ENCODE measurements at places on chromosomes 6 and 20.

DNA sequence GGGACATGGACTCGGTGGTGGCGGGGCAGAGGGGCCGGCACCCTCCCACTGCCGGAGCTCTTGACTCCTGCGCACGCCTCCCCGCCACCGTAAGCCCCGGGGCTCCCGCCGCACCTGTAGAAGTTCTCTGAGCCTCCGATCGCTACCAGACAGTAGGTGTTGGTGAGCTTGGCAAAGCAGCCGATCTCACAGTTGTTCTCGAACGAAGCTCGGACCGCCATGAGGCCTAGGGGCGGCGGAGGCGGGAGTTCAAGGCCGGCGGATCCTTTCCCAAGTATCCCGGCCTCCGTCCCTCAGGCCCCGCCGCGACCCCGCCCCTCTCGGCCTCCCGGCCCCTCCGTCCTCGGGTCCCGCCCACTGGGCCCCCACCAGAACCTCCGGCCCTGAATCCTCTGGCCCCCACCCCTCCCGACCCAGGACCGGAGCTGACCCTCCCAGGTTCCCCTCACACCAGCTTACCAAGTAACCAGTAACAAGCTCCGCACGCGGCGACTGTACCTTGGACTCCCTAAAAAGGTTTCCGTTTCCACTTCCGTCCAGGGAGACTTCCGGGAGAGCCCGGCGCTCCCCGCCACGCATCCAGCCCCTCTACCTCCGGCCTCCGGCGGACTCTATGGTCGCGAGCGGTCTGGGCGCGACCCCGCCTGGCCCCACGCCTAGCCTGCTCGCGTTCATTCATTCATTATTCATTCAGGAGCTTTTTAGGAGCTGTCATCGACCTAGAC is at the start of gene EIF6:
TSS of gene EIF6 (minus strand) at position 506 of the 725 bp plus-strand sequence. CDS start at position 221, 285 bp downstream.
- DNase-seq, result peak; percentile 90

DNA sequence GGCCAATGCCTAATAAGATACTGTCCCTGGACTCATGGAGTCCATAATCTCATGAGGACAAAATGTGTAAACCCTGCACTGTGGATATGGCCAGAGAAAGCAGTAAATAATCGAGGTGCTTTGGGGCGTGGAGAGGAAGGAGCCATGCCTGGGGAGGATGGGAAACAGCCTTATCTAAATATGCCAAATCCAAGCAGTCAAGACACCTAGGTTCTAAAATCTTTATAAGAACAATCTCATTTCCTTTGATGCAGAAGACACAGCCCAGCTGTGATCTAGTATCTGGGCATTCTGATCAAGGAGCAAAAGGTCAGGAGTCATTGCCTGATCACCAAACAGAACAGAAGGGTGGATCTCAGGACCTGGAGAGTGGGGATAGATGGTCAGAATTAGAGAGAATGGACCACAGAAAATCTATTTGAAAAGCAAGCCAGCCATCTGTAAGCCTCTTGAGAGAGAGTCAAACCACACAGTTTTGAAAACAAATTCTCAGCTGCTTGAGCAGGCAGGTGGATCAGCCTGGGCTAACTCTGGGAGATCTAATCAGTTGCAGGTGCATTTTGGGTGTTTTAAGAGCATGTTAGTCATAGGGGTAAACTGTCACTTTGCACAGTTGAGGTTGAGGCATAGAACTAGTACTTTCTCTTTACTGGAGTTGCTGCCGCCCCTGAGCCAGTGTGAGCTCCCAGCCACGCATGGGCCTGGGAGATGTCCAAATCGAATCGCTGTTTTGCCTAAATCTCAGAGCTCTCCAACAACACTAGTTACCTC is 130.8 kb upstream of the TNFAIP3 start:
- no peak for DNase-seq

DNA sequence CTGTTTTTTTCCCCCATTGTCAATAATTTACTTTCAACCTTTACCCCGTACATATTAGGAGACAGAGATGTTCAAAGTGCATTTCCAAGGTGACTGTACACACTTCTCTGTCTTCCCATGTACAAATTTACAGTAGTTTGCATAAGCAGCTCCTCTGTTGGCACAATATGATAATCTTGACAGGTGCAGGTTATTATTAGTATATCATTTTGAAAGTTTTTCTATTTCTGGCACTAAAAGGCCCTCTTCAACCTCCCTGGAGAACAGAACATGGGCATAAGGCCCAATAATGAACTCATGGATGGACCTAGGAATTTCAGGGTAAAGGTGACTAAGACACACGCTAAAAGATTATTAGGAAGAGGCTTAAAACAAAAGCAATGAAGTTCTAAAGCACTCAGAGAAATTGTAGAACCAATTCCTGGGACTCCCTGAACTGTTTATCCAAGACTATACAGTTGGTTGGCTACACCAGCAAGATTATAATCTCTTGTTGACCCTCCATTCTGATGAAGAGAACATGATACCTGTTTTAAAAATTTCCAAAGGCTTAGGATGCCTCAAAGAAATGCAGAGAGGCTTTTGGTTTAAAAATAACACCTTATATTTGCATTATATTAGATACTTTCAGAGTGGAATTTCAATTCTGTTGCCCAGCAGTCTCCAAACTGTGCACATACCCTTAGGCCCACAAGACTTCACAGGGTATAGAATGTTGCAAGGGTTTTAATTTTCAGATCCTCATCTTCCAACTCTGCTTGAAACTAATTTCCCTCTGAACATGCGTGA is 1.1 kb downstream of the AIG1 start:
- no peak for DNase-seq

- DNase-seq, result no peak
Observed at GRCh38 chr6:132887204-132887603, 72.8 kb downstream of the RPS12 start.

DNA sequence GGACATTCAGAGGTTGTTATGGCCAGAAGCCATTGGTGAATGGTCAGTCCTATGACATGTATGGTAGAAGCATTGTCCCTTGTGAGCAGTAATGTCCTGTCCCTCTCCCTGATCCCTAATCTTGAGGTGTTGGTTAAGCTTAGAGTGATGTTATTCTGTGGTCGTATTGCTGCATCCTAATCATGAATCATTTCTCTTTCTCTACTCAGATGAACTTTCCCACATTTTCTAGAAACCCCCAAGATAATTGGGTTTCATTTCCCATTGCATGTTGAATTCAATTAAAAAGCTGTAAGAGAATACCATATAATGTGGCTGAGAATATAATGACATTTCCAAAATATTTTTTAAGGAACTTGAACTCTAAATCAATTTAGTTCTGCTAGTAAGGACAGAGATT is 175.1 kb downstream of the PLCB4 start:
- peak; percentile 25 for DNase-seq

DNA sequence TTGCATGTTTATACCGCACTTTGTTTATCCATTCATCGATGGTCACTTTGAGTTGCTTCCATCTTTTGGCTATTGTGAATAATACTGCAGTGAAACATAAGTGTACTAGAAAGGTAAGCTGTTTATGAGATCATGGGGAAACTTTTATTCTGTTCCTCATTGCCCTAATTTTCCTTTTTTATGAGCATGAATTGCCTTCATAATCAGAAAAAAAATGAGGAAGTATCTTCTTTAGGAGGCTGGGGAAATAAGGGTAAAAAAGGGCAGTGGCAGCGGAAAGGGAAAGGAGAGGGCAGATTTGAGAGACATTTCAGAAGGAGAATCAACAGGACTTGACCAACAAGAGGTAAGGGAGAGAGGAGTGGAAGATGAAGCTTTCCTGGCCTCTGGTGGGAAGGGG is 14.3 kb upstream of the SERINC3 start:
- no peak for DNase-seq

- peak; percentile 68 for DNase-seq
Observed at GRCh38 chr20:34185766-34186620, 55.2 kb upstream of the ASIP start.

- DNase-seq, result peak; percentile 0
Observed at GRCh38 chr6:55239099-55239498, 64.8 kb downstream of the HCRTR2 start.

- peak; percentile 67 for DNase-seq
Observed at GRCh38 chr20:13221673-13222318, 722 bp downstream of the ISM1 start.

- DNase-seq, result no peak
Observed at GRCh38 chr6:125639466-125640020, 109.9 kb upstream of the HEY2 start.

- peak; percentile 70 for DNase-seq
Observed at GRCh38 chr20:48035961-48036731, 250.9 kb upstream of the SULF2 start.

DNA sequence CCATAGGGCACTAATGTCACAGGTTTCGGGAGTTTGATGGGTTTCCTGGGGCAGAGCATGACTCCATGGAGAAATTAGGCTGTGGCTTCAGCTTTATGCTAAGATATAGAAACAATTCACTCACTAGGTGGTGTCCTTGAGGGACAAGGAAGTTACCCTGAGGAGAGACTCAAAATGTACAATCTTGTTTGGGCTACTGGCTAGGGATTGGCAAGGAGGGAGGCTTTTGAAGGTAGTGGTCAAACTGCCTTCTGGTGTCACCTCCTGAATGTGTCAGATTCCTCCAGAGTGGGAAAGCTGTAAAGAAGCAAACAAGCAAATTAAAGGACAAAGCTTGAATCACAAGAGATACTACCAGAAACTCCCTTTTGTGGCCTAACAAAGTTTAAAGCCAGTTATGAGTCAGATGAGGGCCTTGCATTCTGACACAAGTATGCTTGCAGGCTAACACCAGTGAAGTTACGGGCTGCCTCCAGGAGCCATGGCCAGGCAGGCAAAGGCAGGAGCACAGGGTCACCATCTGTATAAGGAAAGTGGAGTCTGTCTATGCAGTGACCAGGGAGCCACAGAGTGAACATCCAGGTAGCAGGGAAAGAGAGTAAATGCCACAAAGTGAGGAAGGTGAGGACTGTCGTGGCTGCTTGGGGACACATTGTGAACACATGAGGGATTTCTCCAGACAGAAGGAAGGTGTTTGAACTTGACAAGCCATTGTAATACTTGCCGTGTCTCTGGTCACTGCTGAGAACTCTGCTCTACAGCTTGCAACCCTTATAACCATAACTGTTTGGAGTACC is 107.7 kb upstream of the DTNBP1 start:
- peak; percentile 16 for DNase-seq

DNA sequence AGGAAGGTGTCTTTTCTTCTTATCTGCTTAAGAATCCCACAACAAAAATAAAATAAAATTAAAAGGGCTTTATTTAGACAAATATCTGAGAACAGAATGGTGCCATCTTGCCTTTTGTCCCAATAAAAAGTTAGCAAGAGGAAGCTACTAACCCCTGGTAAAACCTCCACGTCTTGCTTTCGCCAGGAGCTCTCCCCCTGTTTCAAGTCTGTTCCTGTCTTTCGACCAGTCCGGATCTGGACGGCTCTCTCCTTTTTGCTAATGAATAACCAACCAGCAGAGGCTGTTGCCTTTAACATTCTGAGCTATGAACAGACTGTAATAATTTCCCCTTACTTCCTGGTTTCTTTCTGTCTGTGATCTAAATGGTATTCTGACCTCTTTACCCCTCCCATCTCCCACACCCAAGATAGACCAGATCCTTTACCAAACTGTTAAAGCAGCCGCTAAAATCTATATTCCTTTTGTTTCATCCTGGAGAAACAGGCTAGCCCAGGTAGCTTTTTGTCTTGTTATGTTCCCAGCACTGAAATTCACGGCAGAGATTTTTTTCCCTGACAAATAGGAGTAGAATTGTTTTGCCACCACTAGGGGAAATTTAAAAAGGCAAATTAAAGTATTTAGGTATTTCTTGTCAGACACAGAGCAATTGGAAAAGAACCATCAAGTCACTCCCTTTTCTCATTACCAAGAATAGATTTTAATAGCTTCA is at the start of gene FRK:
TSS of gene FRK (minus strand) at position 320 of the 712 bp plus-strand sequence. CDS start 580 bp downstream, outside the sequence.
- DNase-seq, result peak; percentile 18

DNA sequence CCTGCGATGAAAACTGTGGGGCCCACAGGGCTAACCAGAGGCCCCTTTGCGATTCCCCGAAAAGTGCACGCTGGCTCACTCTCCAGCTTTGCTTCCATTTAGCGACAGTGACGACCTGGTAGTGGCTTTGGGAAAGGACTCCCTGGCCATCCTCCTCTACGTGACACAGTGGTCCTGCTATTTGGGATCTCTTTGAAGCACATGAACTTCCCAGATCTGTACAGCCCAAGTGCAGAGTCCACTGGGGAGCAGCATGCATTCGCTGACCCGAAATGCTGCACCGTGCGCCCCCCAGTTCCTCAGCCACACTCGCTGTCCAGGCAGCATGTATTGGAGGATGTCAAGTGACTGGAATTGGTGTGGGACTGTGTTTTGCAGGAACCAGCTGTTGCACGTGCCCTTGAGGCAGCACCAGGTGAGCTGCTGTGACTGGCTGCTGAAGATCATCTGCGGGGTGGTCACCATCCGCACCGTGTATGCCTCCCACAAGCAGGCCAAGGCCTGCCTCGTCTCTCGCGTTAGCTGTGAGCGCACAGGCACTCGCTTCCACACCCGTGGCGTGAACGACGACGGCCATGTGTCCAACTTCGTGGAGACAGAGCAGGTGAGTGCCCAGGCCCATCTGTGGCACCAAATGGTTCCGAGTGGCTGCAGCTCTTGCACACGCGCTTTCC is 51.6 kb downstream of the SYNJ2 start:
- DNase-seq, result no peak

GRCh38 chr6:121205569-121205968 is 128.7 kb downstream of the TBC1D32 start:
- no peak for DNase-seq

- peak; percentile 26 for DNase-seq
Observed at GRCh38 chr6:5457041-5457440, 195.7 kb downstream of the FARS2 start.

DNA sequence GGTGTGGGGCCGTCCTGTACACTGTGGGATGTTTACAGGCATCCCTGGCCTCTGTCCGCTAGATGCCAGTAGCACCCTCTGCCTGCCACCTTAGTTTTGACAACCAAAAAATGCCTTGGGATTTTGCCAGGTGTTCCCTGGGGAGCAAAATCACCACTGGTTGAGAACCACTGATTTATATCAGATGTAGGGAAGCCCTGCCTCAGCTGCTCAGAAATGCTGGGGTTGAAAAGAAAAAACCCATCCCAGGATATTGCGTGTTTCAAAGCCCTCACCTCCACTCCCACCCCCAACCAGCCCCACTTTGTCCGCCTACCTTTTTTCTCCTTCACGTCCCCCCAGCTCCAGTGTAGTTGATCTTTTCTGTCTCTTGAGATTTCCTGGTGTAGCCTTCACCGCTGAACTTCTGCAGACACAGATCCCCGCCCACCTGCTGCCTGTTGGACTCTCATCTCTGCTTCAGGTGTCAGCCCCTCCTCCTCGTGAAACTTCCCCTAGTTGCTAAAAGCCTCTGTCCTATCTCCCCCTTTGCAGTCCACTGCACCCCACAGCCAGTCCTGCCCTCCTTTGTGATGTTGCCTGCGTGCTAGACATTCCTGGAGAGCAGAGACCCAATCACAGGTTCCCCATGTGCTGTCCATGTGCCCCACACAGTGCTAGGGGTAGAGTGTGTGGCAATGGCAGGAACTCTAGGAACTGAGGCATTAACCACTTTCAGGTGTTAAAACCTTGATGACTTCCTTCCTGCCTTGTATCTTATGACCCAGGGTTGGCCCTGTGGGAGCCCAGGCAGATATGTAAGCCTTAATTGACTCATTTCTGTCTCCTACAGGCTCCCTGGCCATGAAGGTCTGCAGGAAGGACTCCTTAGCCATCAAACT is 98.9 kb downstream of the TBC1D7 start:
- peak; percentile 46 for DNase-seq

DNA sequence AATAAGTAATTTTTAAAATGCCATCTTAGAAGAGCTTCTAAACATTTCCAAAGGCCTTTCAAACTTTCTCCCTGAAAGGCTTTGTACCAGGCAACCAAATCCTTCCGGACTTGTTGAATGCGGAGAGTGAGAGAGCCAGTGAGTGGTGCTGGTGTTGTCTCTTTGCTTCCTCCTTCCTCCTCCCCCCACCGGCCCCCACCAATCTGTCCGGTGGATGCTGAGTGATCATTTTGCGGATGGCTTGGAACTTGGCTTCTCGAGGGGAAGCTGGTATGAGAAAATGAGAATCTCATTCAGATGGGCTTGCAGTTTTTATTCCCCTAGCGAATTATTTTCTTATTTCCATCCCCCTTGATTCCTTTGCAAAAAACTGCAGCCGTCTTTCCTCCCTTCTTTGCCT is 97.3 kb downstream of the ANKRD60 start:
- DNase-seq, result no peak
